CD4-positive, alpha-beta T cell treated with Interleukin-2 at 100 ng/mL for 4 hours (primary cell): ENCODE measurements at places on chromosomes 2 and 18.

GRCh38 chr2:218024871-218025270 is 22.1 kb upstream of the TNS1 start:
- no peak for DNase-seq

GRCh38 chr2:64605991-64606478 is 47.7 kb downstream of the SERTAD2 start:
- DNase-seq, result no peak

- no peak for DNase-seq
Measured at GRCh38 chr2:198157314-198157713, 352.9 kb downstream of the PLCL1 start.

- DNase-seq, result peak; percentile 3
Measured at GRCh38 chr18:72762515-72763122, 105.2 kb downstream of the NETO1 start.

- no peak for DNase-seq
Measured at GRCh38 chr2:97676620-97677019, 7.1 kb downstream of the C2orf92 start.

DNA sequence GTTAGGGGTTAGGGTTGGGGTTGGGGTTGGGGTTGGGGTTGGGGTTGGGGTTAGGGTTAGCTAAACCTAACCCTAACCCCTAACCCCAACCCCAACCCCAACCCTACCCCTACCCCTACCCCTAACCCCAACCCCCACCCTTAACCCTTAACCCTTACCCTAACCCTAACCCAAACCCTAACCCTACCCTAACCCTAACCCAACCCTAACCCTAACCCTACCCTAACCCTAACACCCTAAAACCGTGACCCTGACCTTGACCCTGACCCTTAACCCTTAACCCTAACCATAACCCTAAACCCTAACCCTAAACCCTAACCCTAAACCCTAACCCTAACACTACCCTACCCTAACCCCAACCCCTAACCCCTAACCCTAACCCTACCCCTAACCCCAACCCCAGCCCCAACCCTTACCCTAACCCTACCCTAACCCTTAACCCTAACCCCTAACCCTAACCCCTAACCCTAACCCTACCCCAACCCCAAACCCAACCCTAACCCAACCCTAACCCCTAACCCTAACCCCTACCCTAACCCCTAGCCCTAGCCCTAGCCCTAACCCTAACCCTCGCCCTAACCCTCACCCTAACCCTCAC is 24.1 kb upstream of the RABL2A start:
- DNase-seq, result no peak
